Endothelial cell of umbilical vein (primary cell): ENCODE measurements at places on chromosomes 2 and 18. TPM values are rescaled to one million over a fixed set of nuclear protein-coding genes. Genes with fewer than 3 reads are reported as not detected.

The ASPRV1 gene
- 0.15 and 0.48 TPM in 2 replicates for total RNA-seq

The CAVIN2 gene
- 171 and 202 TPM in 2 replicates for total RNA-seq

The MOGAT1 gene
- not detected in 2 replicates for total RNA-seq

The GALR1 gene
- total RNA-seq = not detected in 2 replicates

The TDRD15 gene
- not detected in 2 replicates for total RNA-seq

The MAB21L4 gene
- not detected in 2 replicates for total RNA-seq

The NCKAP1 gene
- total RNA-seq = 121 and 130 TPM in 2 replicates

DNA sequence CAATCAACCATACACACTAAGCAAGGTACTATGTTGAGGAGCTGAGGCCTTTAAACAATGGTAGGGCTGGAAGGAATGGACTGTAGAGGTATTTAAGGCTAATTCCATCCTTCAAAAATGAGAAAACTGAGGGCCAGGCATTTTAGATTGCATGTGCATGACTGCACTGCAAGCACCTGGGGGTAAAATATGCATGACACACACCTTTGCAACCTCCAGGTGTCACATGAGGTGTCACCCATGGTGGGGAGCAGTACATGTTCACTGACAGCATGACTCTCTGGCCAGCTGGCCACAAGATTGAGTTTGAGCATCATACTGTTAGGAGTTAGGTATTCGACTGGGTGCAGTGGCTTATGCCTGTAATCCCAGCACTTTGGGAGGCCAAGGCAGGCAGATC lies 182.8 kb downstream of the ZBTB7C start:
- DNase-seq = no peak
- H3K4me3 ChIP-seq = no peak overlapping the region
- no peaks in the 10 kb centered on the region for H3K36me3 ChIP-seq
- H3K27me3 ChIP-seq = peaks cover 18% of the 10 kb centered on the region
- no peaks in the 10 kb centered on the region for H3K4me1 ChIP-seq

GRCh38 chr2:43874776-43875451 lies 36.1 kb downstream of the ABCG8 start:
- no peak overlapping the region for H3K4me3 ChIP-seq
- peaks cover 6% of the 10 kb centered on the region for H3K27me3 ChIP-seq
- H3K36me3 ChIP-seq = no peaks in the 10 kb centered on the region
- no peak for DNase-seq
- no peak overlapping the region for H3K27ac ChIP-seq

- H3K4me3 ChIP-seq = no peak overlapping the region
- no peak overlapping the region for H3K27ac ChIP-seq
- no peaks in the 10 kb centered on the region for H3K27me3 ChIP-seq
Observed at GRCh38 chr2:16624436-16624780, 41.2 kb downstream of the CYRIA start.

GRCh38 chr18:48007955-48008701 lies 77.7 kb upstream of the SMAD2 start:
- peak; percentile 51 for DNase-seq
- no peaks in the 10 kb centered on the region for H3K36me3 ChIP-seq
- H3K27me3 ChIP-seq = peaks cover 7% of the 10 kb centered on the region
- H3K4me1 ChIP-seq = peaks cover 26% of the 10 kb centered on the region
- H3K27ac ChIP-seq = peak overlapping the region; percentile 51
- peak overlapping the region; percentile 62 for H3K4me3 ChIP-seq

- H3K4me3 ChIP-seq = no peak overlapping the region
- DNase-seq = no peak
- H3K27ac ChIP-seq = no peak overlapping the region
- H3K27me3 ChIP-seq = no peaks in the 10 kb centered on the region
- no peaks in the 10 kb centered on the region for H3K4me1 ChIP-seq
Observed at GRCh38 chr2:192026825-192027120, 168.0 kb downstream of the TMEFF2 start.

DNA sequence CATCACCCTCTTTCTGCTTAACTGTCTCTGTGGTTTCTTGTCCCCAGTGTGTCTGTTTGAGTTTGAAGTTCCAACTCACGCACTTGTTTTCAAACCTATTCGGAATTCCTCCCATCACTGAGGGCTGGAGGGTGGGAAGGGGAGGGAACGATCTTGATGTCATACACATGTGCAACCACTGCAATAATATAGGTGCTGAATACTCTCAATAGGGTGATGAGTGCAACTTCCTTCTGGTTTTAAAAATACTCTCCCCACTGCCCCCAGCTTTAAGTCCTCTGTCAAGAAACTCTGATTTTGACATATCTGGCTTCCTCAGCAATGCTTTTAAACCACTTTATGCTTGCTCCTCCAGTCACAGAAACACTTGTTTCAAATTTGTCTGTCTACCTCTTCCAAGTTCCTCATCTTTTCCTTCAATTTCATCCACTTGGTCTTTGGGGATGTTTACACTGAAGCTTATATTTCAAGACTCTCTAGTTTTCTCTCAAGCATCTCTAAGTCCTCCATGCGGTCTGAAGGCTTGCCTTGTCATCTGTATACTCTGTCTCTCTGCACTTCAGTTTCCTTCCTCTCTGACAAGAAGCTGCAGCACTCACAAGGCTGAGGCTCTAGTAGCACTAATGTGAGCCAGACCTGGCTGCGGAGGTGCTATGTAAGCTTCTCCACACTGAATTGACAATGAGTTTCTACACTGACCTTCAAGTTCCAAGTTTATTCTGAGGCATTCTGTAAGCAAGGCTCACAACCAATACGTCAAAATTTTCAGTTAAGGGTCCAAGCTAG lies 422.3 kb downstream of the ZEB2 start:
- H3K27ac ChIP-seq = no peak overlapping the region
- DNase-seq = no peak
- no peak overlapping the region for H3K4me3 ChIP-seq
- H3K27me3 ChIP-seq = no peaks in the 10 kb centered on the region
- H3K36me3 ChIP-seq = no peaks in the 10 kb centered on the region
- H3K4me1 ChIP-seq = peaks cover 14% of the 10 kb centered on the region

- H3K4me1 ChIP-seq = no peaks in the 10 kb centered on the region
- H3K27me3 ChIP-seq = no peaks in the 10 kb centered on the region
- H3K4me3 ChIP-seq = no peak overlapping the region
Observed at GRCh38 chr2:148221166-148221565, 200.3 kb downstream of the MBD5 start.

- DNase-seq = peak; percentile 10
- no peaks in the 10 kb centered on the region for H3K4me1 ChIP-seq
- H3K27me3 ChIP-seq = no peaks in the 10 kb centered on the region
- no peak overlapping the region for H3K4me3 ChIP-seq
- H3K36me3 ChIP-seq = no peaks in the 10 kb centered on the region
Observed at GRCh38 chr2:156192468-156192867, 140.1 kb downstream of the NR4A2 start.

DNA sequence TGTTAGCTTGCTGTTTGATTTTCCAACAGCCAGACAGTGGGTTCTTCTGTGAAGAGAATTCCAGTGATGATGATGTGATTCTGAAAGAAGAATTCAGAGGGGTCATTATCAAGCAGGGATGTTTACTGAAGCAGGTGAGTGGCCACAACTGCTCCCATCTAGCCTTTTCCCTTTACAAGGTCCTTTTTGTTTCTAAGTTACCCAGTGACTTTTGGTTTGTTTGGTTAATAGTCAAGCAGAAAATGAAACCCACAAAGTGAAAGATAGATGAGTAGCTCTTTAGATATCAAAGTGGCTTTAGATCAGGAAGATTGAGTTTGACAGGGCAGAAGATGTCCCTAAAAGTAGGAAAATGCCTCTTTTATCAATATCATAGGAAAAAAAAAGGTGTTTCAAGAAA lies 23.3 kb downstream of the PLEK start:
- H3K4me1 ChIP-seq = no peaks in the 10 kb centered on the region
- DNase-seq = no peak
- peaks cover 13% of the 10 kb centered on the region for H3K27me3 ChIP-seq
- H3K27ac ChIP-seq = no peak overlapping the region

DNA sequence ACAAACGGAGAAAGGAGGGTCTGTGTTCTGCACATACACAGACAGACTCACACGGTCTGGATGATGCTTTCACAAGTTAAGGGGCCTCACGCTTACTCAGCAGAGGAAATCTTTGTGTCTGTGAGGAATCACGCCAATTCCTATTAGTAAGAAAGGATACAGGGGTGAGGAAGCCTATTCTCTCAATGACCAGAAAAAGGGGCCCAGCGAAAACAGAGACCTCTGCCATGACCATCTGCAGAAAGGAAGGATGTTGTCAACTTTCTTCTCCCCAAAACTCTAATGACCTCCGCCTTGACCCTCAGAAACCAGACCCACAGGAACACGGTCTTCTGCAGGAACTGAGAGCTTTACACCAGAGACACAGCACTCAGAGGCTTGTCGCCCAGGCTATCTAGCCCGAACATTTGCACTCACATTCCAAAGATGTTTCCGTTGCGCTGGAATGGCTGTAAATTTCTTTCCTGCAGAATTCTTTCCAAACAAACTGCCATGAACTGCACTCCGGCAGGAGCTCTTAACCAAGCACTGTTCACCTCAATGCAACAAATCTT lies 186.3 kb downstream of the TCF4 start:
- H3K4me3 ChIP-seq = peak overlapping the region; percentile 78
- peaks cover 65% of the 10 kb centered on the region for H3K4me1 ChIP-seq
- no peaks in the 10 kb centered on the region for H3K36me3 ChIP-seq
- no peaks in the 10 kb centered on the region for H3K27me3 ChIP-seq

- peaks cover 3% of the 10 kb centered on the region for H3K4me1 ChIP-seq
- no peak overlapping the region for H3K27ac ChIP-seq
- peak; percentile 38 for DNase-seq
- no peaks in the 10 kb centered on the region for H3K36me3 ChIP-seq
- no peaks in the 10 kb centered on the region for H3K27me3 ChIP-seq
Observed at GRCh38 chr2:75592030-75592429, 31.3 kb upstream of the EVA1A start.

- no peak overlapping the region for H3K27ac ChIP-seq
- H3K4me3 ChIP-seq = no peak overlapping the region
- no peaks in the 10 kb centered on the region for H3K36me3 ChIP-seq
- DNase-seq = peak; percentile 77
Observed at GRCh38 chr18:24726727-24727492, 266.5 kb downstream of the HRH4 start.

DNA sequence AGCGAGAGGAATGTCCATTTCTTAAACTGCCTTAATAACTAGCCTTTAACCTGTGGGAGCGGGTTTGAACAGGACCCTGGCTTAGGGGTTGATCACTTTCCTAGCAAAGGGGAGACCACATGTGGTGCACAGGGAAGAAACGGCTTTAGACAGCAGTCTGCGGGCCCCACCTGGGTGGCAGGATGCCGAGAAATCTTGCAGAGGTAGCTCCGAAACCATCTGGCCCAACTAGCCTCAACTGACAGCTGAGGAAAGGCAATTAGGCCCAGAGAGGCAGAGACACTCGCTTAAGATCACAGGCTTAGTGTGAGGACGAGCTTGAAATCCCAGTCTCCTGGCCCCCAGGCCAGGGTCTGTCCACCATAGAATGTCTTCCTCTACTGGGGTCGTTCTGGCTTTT lies 89.8 kb downstream of the MRO start:
- DNase-seq = no peak
- no peak overlapping the region for H3K4me3 ChIP-seq

GRCh38 chr2:46034535-46034934 lies 262.7 kb upstream of the EPAS1 start:
- peaks cover 24% of the 10 kb centered on the region for H3K4me1 ChIP-seq
- H3K4me3 ChIP-seq = no peak overlapping the region
- no peak overlapping the region for H3K27ac ChIP-seq
- H3K27me3 ChIP-seq = no peaks in the 10 kb centered on the region
- no peaks in the 10 kb centered on the region for H3K36me3 ChIP-seq

DNA sequence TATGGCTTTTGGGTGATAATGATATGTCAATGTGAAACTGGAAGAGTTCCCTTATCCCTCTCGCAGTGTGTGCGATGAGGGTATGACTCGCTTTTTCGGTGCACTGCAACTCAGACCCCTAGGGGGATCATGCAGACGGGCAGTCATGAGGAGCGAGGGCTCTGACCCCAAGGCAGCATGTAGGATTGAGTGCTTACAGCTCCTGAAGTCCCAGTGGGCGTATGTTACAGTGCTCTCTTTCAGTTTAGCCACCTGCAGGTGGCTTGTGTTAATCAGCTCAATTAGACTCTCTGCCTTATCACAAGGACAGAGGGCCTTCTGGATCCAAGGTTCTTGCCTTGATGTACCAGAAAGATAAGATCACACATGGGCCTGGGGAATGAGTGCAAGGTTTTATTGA lies 1269.9 kb upstream of the GYPC start:
- no peak overlapping the region for H3K27ac ChIP-seq
- H3K4me1 ChIP-seq = no peaks in the 10 kb centered on the region
- H3K27me3 ChIP-seq = no peaks in the 10 kb centered on the region
- H3K4me3 ChIP-seq = no peak overlapping the region

GRCh38 chr18:24075767-24076597 lies 61.4 kb downstream of the TTC39C start:
- H3K27ac ChIP-seq = no peak overlapping the region
- peak; percentile 39 for DNase-seq
- no peaks in the 10 kb centered on the region for H3K4me1 ChIP-seq
- H3K36me3 ChIP-seq = no peaks in the 10 kb centered on the region
- no peaks in the 10 kb centered on the region for H3K27me3 ChIP-seq

DNA sequence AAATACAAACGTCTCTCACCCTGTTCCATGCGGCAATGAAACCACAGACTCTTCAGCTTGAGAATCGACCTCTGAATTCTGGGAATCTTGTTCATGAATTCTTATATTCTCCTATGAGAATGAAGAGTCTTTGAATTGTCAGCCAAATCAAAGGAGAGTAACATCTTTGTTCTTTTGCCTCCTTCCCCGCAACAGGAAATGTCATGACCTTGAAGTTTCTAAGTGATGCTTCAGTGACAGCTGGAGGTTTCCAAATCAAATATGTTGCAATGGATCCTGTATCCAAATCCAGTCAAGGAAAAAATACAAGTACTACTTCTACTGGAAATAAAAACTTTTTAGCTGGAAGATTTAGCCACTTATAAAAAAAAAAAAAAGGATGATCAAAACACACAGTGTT lies 21.8 kb downstream of the TNFAIP6 start:
- no peaks in the 10 kb centered on the region for H3K36me3 ChIP-seq
- H3K4me1 ChIP-seq = peaks cover 5% of the 10 kb centered on the region
- H3K4me3 ChIP-seq = no peak overlapping the region
- no peaks in the 10 kb centered on the region for H3K27me3 ChIP-seq
- DNase-seq = no peak
- H3K27ac ChIP-seq = no peak overlapping the region

DNA sequence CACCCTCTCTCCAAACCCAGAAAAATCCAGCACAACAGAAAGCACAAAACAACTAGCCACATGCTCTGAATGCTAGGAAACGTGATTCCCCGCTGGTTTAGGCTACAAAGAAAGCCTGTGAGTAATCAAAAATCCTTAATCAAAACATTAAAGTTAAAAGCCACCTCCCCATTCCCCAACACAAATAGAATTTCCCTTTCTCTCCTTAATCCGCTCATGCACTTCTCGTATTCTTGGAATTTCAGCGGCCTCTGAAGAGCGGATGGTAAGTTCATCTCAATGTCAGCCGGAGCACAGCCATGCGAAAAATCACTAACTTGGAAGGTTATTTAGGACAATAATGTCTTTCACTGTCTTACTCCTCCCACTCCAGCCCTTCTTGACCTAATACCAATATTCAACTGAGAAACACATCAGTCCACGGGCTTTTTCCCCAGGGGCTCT lies 126.7 kb downstream of the OSBPL1A start:
- H3K27ac ChIP-seq = no peak overlapping the region
- no peaks in the 10 kb centered on the region for H3K27me3 ChIP-seq
- peak; percentile 36 for DNase-seq

- no peak overlapping the region for H3K27ac ChIP-seq
- no peak overlapping the region for H3K4me3 ChIP-seq
- H3K27me3 ChIP-seq = peaks cover 2% of the 10 kb centered on the region
- no peaks in the 10 kb centered on the region for H3K4me1 ChIP-seq
Observed at GRCh38 chr2:20962939-20963557, 80.8 kb downstream of the APOB start.
